ENCODE measurements at places on chromosomes 2 and 18.

- DNase-seq: no peak
These were observed 125.3 kb upstream of the CTDP1 start for GRCh38 chr18:79554321-79554720.

- no peak for DNase-seq
These were observed 430.4 kb downstream of the PID1 start for GRCh38 chr2:228840743-228841114.

- DNase-seq: no peak
These were observed 39.6 kb downstream of the MARCO start for GRCh38 chr2:118981632-118982031.

- no peak for DNase-seq
These were observed at the start of gene HOXD1 for GRCh38 chr2:176187899-176188773. HOXD1 (plus strand) TSS chr2:176188668; CDS start chr2:176188802, 134 bp downstream.

DNA sequence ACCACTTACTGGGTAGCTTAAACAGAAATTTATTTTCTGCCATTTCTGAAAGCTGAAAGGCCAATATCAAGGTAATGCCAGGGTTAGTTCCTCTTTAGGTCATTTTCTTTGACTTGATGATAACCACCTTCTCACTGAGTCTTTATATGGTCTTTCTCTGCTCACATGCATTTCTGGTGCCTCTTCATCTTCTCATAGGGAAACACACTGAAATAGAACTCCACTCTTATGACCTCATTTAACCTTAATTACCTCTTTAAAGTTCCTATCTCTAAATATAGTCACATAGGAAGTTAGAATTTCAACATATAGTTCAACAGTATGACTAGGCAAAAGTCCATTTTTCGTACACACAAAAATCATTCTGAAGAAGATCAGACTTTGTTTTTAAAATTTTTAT is 616.8 kb upstream of the VRK2 start:
- DNase-seq: no peak

- no peak for DNase-seq
These were observed 57.9 kb upstream of the DYSF start for GRCh38 chr2:71395471-71395870.

- no peak for DNase-seq
These were observed 40.7 kb upstream of the BBS5 start for GRCh38 chr2:169438466-169439072.

DNA sequence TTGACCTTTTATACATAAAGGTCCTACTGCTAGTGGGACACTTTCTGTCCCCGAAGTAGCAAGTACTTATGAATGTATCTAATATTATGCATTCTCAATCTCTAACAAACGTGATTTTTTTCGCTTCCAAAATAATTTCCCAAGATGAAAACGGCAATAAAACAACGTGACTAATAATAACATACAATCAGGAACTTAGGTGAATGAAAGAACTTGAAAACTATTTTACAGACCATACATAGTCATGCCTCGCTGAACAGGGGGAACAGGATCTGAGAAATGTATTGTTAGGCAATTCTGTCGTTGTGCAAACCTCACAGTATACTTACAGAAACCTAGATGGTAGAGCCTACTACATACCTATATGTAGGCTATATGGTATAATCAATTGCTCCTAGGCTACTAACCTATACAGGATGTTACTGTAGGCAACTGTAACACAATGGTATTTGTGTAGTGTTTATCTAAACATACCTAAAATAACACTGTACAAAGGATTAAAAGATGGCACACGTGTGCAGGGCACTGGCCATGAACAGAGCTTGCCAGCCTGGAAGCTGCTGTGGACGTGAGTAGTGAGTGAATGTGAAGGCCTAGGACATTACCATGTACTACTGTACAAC is 2.5 kb downstream of the RTN4 start:
- no peak for DNase-seq

DNA sequence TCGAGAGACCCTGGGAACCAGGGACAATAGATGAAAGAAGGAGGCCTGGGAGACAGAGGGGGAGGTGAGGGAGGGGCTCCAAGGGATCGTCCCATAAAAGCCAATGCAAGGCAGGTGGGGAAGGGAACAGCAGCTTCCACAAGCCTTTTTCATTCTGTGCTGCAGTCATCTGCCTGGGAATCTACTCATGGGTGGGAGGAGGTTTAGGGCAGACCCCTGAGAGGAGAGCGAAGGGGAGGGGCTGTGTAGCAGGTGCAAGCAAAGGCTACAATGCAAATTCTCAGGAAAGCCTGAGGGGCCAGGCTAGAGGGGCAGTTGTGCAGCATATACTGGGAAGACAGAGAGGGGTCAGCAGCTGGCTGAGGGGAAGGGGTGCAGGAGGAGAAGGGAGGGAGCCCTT is 135.4 kb downstream of the SETBP1 start:
- no peak for DNase-seq

- no peak for DNase-seq
These were observed 149.3 kb downstream of the GPD2 start for GRCh38 chr2:156585457-156585856.

DNA sequence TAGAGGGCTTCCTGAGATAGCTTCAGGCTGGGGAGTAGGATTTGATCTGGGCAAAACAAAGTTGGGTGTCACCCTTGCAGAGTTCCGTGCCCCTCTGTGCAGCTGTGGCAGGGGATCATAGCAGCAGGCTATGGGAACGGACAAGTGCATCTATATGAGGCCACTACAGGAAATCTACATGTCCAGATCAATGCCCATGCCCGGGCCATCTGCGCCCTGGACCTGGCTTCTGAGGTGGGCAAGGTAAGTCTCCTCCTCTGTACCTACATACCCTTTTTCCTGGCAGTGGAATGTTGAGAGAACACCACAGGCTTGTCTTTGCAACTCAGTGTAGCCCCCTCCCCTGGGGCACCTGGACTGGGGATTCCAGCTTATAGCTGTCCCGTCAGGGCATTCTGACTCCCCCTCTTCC is 3.5 kb downstream of the WDR54 start:
- DNase-seq: no peak

GRCh38 chr2:205017912-205018311 is 472.6 kb downstream of the PARD3B start:
- DNase-seq: no peak

- DNase-seq: no peak
These were observed 92.3 kb downstream of the BIN1 start for GRCh38 chr2:127014630-127015029.

DNA sequence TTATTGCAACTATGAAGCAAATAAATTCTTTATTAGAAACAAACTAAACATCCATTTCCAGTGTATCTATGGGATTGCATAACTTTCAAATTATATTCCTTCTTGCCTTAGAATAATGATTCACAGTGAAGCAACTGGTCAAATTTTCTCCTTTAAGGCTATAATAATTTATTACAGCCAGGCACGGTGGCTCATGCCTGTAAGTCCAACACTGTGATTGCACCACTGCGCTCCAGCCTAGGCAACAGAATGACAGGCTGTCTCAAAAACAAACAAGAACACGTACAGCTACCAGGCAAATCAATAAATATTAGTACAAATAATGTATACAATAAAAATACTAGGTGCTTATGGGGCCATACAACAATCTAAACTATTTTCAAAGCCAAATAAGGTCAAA is 1416.2 kb downstream of the LRP1B start:
- no peak for DNase-seq

- no peak for DNase-seq
These were observed 243.1 kb upstream of the SMAD7 start for GRCh38 chr18:49193897-49194296.

DNA sequence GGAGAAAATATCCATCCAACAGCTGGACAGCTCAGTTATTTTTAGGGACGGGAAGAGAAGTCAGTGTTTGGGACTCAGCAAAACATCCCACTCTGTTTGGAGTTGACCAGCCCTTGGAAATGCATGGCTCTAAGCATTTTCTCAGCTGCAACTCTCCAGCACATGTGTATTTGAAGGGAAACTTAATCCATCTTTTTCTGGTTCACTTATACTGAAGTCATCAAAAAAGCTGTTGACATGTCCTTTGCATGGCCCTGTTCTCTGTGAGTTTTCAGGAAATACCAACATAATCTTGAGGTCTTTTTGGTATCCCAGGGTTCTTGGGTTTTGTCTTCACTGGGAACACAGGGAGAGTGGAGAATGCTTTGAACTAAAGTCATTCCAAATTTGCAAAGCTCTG is 91.9 kb upstream of the CELF4 start:
- no peak for DNase-seq

DNA sequence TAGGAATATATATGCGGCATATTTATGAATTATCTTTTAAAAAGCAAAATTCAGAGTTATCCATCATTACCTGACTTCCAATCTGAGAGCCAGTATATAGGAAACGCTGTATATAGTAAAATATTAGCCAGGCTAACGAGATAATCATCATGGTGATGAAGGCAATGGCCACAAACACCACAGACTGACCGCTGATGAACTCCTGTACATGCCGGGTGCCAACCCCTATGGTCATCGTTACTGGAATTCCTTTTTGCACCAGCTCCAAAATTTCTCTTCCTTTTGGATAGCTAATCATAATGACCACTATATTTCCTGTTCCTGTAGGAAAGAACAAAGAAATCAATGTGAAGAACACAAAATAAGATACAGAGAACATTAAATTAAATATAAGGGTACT is 13.6 kb downstream of the RNF149 start:
- DNase-seq: no peak

DNA sequence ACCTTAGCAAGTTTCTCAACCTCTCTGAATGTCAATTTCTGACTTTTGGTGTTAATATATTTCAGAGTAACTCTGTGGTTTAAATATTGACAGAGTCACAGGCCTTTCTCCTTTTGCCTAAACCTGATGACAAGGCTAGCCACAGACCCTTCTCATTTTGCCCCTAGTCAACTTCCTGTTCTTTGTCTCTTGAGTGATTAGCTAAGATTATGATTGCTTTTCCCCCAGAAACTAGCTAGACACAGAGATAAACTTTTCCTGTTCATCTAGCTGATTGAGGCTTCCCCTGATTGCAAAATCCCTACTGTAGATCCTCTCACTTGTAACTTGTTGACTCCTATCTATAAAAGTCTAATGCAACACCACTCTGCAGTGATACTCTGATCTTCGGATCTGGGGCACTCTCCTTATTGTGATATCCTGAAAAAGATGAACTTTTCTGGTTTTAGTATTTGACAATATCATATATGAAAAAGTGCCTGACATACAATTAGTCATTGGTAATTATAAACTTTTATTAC is 241.4 kb downstream of the ZNF385B start:
- no peak for DNase-seq

DNA sequence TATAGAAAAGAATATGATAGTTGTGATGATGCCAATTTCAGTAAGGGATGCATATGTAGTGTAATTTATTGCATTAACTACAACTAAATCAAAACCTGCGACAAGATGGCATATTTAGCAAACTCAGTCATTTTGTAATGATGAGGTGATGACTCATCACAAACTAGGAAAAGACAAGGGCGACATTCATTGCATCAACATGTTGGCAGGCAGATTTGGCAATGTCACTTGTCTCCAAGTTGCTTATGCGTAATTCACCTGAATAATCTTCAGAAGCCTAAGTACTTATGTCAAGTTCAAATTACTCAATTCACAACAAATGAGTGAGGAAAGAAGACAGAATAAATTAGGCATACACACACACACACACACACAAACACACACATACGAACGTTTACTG is 273.2 kb upstream of the RGPD4 start:
- no peak for DNase-seq

DNA sequence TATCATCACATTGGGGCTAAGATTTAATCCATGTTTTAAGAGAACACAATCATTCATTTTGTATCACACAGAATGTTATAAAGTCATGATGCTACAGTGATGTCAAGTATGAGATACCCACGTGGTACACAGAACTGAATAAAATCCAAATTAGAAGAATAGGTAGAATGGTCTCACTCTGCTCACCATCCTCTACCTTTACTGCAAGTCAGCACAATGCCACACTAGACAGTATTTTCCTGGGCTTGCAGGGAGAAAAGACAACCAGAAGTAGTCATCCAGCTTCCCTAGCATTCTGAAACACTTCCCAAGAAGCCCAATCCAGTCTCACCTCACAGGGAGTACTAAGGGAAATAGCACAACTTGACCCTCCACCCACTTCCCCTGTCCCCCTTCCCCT is 856.2 kb upstream of the NRXN1 start:
- DNase-seq: no peak

GRCh38 chr2:30398084-30398873 is 48.8 kb upstream of the LCLAT1 start:
- DNase-seq: no peak

DNA sequence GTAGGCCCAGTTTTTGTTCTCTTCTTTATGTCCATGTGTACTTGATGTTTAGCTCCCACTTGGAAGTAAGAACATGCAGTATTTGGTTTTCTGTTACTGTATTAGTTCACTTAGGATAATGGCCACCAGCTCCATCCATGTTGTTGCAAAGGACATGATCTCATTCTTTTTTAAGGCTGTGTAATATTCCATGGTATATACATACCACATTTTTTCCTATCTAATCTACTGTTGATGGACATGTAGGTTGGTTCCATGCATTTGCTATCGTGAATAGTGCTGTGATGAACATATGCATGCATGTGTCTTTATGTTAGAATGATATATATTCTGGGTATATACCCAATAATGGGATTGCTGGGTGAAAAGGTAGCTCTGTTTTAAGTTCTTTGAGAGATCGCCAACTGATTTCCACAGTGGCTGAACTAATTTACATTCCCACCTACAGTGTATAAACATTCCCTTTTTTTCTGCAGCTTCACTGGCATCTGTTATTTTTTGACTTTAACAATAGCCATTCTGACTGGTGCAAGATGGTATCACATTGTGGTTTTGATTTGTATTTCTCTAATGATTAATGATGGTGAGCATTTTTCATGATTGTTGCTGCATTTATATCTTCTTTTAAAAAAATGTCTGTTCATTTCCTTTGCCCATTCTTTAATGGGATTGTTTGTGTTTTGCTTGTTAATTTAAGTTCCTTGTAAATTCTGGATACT is 22.9 kb downstream of the LTBP1 start:
- DNase-seq: no peak

DNA sequence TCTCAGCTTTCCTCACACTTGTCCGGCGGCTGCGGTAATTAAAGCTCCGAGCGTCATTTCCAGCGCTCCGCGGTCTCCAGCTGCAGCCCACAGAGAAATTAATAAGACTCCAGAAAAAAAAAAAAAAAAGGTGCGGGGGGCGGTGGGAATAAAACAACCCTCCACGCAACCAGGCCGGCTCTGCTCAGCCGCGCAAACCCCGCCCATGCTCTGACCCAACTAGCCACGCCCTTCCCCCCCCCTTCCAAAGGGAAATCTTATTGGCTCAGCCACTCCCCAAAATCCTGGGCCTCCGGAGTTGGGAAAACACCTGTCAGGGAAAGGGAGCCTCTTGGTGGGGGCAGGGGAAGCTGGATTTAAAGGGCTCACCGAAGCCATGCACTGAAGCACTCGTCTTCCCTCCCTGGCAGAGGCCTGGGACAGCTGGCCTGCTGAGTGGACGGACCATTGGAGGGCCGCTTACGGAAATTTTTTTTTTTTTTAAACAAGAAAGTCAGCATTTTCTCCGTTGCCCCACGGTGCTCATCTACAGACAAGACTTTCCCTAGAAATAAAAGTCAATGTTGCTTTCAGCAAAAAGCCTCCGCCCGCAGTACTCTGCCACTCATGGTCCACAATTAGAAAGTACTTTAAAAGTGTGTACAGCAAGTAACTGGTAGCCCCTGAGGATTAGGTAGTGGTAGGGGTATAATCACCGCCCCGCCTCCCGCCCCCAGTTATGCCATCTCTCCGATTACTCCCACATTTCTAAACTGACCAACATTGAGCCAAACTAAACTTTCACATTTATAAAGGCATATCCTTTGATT is 674 bp upstream of the ERBB4 start:
- no peak for DNase-seq

Data from effector memory CD8-positive, alpha-beta T cell (primary cell).